ENCODE measurements at places on chromosomes 5 and 9. TPM values are rescaled to one million over a fixed set of nuclear protein-coding genes. Genes with fewer than 3 reads are reported as not detected.

- H3K27ac ChIP-seq: no peak overlapping the region
- no peak for DNase-seq
- H3K36me3 ChIP-seq: no peaks in the 10 kb centered on the region
- H3K4me1 ChIP-seq: peaks cover 66% of the 10 kb centered on the region
Observed at GRCh38 chr5:54990841-54991258, 5.5 kb upstream of the ESM1 start.

The OMD gene
- total RNA-seq: not detected

GRCh38 chr9:70136632-70137031 lies 93.0 kb downstream of the MAMDC2 start:
- no peak overlapping the region for H3K27ac ChIP-seq
- no peak overlapping the region for H3K4me3 ChIP-seq
- peaks cover 5% of the 10 kb centered on the region for H3K27me3 ChIP-seq
- H3K36me3 ChIP-seq: no peaks in the 10 kb centered on the region

DNA sequence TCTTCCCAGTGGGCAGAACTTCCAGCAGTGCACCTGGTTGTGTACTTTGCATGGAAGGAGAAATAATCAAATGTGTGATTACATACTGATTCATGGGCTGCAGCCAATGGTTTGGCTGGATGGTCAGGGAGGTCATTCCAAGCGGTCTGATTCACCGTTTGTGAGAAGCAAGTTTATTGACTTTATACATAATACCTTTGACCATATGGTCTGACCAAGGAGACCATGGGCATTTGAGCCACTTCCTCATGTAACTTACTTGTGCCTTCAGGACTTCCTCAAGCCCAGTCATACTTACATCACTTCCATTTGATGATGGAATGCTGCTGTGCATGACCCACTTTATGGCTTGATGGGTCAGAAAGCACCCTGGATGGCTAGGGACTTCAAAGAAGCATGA lies 41.1 kb downstream of the DAP start:
- peaks cover 24% of the 10 kb centered on the region for H3K4me1 ChIP-seq
- no peak overlapping the region for H3K27ac ChIP-seq
- H3K4me3 ChIP-seq: no peak overlapping the region
- H3K36me3 ChIP-seq: peaks cover 4% of the 10 kb centered on the region
- no peak for DNase-seq

DNA sequence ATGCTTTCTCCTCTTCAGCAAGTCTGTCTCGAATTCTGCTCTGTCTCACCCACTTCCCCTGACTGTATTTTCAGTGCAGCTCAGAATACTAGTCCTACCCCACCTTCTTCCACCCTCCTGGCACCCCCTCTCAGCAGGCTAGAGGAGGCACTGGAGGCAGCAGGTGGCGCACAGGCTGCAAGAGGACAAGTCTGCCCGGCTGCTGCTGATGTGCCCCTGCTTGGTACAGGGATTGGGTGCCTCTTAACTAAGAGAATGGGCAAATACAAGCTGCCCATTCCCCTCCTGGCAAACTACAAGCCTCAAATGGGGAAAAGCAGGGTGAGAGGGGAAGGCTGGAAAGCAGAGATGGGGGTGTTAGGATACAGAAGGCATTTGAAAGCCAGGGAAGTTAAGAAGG lies 5.1 kb downstream of the TLN1 start:
- H3K27ac ChIP-seq: no peak overlapping the region
- DNase-seq: no peak
- H3K27me3 ChIP-seq: no peaks in the 10 kb centered on the region
